ENCODE measurements at places on chromosomes 6 and 20. TPM values are rescaled to one million over a fixed set of nuclear protein-coding genes. Genes with fewer than 3 reads are reported as not detected.

Gene RCAN2
- total RNA-seq = 210 TPM

- no peak for DNase-seq
- no peaks in the 10 kb centered on the region for H3K4me1 ChIP-seq
- H3K36me3 ChIP-seq = no peaks in the 10 kb centered on the region
- H3K27me3 ChIP-seq = no peaks in the 10 kb centered on the region
- H3K4me3 ChIP-seq = no peak overlapping the region
These were observed 211.3 kb downstream of the ZNF217 start for GRCh38 chr20:53382263-53382844.

DNA sequence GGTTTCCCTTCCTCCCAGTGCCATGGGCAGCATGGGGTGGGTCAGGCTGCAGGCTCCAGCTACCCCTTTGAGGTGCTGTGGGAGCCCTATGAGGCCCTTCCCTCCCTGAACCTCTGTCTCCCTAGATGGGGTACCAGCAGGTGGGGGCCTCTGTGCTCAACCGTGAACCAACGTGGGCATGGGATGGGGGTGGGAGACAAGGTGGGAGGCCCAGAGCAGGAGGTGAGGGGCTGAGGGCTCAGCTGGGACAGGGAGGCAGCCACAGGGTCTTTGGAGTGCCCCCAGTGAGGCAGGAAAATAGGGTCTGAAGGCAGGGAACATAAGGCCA, 33.3 kb downstream of the SUN5 start:
- no peaks in the 10 kb centered on the region for H3K27me3 ChIP-seq
- no peak for DNase-seq

DNA sequence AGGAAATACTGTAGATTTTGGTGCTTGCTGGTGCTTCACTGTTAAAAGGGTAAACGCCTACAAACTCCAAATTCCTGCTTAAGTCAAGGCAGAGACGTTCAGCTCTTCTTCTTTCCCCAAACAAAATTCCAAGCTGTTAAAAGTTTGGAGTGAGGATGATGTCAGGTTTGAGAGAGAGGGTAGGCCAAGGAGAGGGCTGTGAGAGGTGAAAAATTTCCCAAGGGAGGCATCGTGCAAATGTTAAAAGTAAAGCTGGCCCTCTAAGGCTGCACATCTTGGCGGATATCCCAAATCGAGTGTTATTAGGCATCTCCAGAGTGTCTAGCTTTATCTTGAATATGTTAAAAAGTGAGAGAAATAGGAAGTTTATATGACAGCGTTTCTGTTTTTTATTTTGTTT, 651.8 kb downstream of the QKI start:
- H3K27me3 ChIP-seq = no peaks in the 10 kb centered on the region
- H3K4me3 ChIP-seq = no peak overlapping the region
- DNase-seq = no peak
- no peaks in the 10 kb centered on the region for H3K36me3 ChIP-seq
- H3K27ac ChIP-seq = no peak overlapping the region

DNA sequence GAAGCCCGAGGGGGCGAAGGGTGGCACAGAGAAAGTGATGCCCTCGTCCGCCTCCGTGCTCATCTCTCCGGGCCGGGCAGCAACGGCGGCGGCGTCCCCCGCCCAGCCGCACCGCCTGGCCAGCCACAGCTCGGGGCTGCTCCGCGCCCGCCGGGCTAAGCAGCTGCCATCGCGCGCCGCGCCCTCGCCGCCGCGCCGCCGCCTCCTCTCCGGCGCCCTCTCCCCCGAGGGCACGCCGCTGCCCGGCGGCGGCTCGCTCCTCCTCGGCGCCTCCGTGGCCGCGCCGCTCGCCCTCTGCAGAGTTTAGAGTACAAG, 225 bp downstream of the MAP3K5 start:
- peak overlapping the region; percentile 91 for H3K27ac ChIP-seq
- H3K4me1 ChIP-seq = no peaks in the 10 kb centered on the region
- no peak for DNase-seq
- H3K27me3 ChIP-seq = no peaks in the 10 kb centered on the region

- H3K27ac ChIP-seq = no peak overlapping the region
- no peak overlapping the region for H3K4me3 ChIP-seq
- no peak for DNase-seq
- H3K27me3 ChIP-seq = no peaks in the 10 kb centered on the region
- H3K4me1 ChIP-seq = no peaks in the 10 kb centered on the region
These were observed 11.3 kb downstream of the CYP24A1 start for GRCh38 chr20:54162378-54163009.

DNA sequence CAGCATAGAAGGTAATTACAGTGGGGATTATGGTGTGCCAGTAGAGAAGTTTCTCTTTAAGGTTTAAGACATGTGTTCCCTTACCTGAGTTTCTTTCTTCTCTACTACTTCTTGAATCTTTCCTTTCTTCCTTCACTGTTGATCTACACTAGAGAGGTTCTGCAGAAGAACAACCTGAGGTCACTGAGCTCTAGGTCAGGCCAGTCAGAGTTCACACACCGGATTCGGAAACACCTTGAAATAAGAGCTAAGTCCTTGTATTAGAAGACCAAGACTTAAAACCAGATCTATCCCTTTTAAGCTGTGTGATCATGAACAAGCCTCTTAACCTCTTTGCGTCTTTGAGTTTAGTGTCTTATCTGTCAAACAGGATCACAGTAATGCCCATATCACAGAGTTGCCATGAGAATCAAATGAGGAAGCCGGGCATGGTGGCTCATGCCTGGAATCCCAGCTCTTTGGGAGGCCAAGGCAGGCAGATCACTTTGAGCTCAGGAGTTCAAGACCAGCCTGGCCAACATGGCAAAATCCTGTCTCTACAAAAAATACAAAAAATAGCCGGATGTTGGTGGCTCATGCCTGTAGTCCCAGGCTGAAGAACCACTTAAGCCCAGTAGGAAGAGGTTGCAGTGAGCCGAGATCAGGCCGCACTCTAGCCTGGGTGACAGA, 22.0 kb upstream of the TGM3 start:
- H3K36me3 ChIP-seq = no peaks in the 10 kb centered on the region
- no peak overlapping the region for H3K27ac ChIP-seq
- no peaks in the 10 kb centered on the region for H3K4me1 ChIP-seq
- no peak for DNase-seq
- no peaks in the 10 kb centered on the region for H3K27me3 ChIP-seq
- H3K4me3 ChIP-seq = no peak overlapping the region

All from right atrium auricular region (tissue), 2 donors.